ENCODE measurements at places on chromosomes 5 and 9. TPM values are rescaled to one million over a fixed set of nuclear protein-coding genes. Genes with fewer than 3 reads are reported as not detected.
A peak's percentile ranks its signal among the peaks of the same experiment; 100 is the strongest.

The RPL35 gene
- 1,031 TPM for total RNA-seq

The PCDHA10 gene
- 3.1 TPM for total RNA-seq

GRCh38 chr9:35828716-35829083, at the start of gene FAM221B:
Gene FAM221B (minus strand): TSS chr9:35828732. CDS start chr9:35826161, 2,571 bp downstream.
- peak; percentile 52 for DNase-seq

DNA sequence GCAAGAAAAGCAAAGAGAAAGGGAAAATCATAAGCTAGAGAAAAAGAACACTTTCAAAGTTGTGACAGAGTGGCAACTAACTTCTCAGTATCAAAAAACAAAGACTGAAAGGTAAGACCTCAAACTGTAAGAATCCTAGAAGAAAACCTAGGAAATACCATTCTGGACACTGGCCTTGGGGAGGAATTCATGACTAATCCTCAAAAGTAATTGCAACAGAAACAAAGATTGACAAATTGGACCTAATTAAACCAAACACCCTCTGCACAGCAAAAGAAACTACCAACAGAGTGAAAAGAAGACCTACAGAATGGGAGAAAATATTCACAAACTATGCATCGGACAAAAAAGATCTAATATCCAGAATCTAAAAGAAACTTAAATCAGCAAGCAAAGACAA, 79.1 kb downstream of the FEM1C start:
- DNase-seq: no peak

- DNase-seq: no peak
Measured at GRCh38 chr9:27668280-27668679, 95.0 kb upstream of the C9orf72 start.

GRCh38 chr9:77903666-77904285, 127.8 kb downstream of the GNAQ start:
- DNase-seq: no peak

DNA sequence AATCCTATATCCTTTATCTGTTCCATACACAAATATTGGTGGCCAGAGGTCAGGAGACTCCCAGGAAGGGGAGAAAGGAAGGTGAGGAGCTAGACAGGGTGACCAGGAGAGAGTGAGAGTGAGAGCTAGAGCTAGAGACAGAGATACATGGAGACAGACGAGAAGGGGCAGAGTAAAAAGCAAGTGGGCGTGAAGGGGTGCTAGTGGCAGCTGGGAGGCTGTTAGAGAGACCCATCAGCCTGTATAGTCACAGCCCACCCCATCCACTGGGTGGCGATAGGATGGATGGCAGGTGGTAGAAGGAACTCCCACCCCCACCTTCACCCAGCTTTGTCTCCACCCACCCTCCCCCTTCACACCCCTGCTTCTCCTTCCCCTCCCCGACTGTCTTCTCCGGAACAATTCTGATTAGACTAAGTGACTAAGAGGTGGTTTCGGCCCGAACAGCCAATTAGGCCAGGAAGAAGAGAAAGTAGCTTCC, 32.8 kb downstream of the PCDH1 start:
- DNase-seq: no peak

DNA sequence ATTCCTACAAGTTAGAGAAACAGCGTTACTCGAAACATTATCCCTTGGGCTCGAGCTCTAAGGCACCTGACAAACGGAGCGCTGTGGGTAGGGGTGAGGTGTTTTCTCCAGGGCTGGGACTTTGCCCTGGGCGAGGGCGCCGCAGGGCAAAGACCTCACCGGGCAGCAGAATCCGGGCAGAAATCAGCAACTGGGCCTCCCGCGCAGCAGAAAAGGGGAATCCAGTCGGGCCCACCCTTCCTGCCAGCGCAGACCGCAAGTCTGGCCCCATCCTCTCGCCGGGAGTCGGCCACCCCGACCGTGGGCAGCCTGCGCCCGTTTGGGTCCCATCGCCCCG, 430 bp upstream of the MSH3 start:
- DNase-seq: no peak

GRCh38 chr9:84702471-84702870, 32.9 kb downstream of the NTRK2 start:
- DNase-seq: no peak

DNA sequence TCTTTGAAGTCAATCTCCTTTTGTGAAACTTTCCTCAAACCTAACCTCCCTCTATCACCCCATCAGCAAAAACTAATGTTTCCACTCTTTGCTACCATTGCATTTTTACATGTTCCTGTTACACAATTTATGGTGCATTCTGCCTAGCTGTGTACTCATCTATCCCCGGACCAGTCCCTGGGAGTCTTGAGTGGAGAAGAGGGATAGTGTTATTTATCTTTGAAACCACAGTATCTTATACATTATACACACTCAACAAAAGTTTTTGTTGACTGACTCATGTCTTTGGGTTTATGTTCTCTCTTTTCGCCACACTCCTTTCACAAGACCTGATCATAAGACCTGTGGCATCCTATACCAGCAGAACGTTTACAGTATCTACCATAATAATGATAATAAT, 26.4 kb downstream of the TNFAIP8 start:
- no peak for DNase-seq

All from body of pancreas (tissue), 4 donors.